ENCODE measurements at places on chromosomes 4 and X. TPM values are rescaled to one million over a fixed set of nuclear protein-coding genes. Genes with fewer than 3 reads are reported as not detected.
A peak's percentile ranks its signal among the peaks of the same experiment; 100 is the strongest.

DNA sequence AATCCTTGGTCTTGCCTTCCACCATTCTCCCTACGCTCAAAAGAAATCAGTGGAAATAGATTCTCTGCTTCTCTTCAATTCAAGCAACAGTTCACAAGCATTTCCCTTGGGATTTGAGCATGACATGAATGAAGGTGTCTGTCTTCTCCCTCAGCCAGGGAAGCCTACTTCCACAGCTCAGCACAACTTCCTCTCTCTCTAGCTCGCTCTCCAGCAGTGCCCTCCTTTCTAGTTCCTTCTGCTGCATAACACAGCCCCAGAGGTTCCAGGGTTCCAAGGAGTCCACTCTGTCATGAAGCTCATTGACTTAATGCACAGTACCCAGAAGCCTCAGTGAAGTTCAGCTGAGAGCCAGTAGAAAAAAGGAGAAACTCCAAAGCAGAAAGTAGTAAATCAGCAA is 81.3 kb downstream of the PLS3 start:
- H3K36me3 ChIP-seq: no peaks in the 10 kb centered on the region
- no peaks in the 10 kb centered on the region for H3K4me1 ChIP-seq
- H3K27ac ChIP-seq: no peak overlapping the region
- no peaks in the 10 kb centered on the region for H3K27me3 ChIP-seq

- DNase-seq: no peak
- H3K27me3 ChIP-seq: no peaks in the 10 kb centered on the region
- peaks cover 22% of the 10 kb centered on the region for H3K4me1 ChIP-seq
Measured at GRCh38 chr4:109436504-109436903, 2.9 kb downstream of the SEC24B start.

- H3K27me3 ChIP-seq: no peaks in the 10 kb centered on the region
- no peaks in the 10 kb centered on the region for H3K4me1 ChIP-seq
- DNase-seq: no peak
- no peak overlapping the region for H3K4me3 ChIP-seq
Measured at GRCh38 chrX:136827026-136827425, 46.3 kb upstream of the ARHGEF6 start.

- H3K4me3 ChIP-seq: no peak overlapping the region
- H3K27me3 ChIP-seq: no peaks in the 10 kb centered on the region
- DNase-seq: no peak
- no peak overlapping the region for H3K27ac ChIP-seq
- H3K36me3 ChIP-seq: no peaks in the 10 kb centered on the region
Measured at GRCh38 chr4:113772319-113772718, 10.8 kb upstream of the CAMK2D start.

DNA sequence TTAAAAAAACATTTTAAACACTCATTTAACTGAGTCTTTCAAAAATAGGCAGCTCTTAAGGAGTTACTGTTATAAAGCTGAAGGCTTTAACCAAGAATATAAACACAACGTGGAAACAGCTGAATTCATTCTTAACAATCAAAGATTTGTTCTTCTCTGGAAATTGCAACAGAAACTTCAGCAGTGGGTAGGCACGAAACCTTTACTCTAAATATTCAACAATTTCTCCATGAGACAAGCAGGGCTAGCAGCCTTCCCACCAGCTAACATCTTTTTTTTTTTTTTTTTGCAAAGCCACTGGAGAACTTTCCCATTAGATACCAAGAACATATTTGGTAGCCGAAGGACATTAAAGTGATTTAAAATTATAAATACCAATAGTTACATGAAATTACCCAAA is 78.2 kb upstream of the PRSS48 start:
- H3K27me3 ChIP-seq: no peaks in the 10 kb centered on the region
- H3K4me1 ChIP-seq: no peaks in the 10 kb centered on the region
- no peak overlapping the region for H3K27ac ChIP-seq
- H3K4me3 ChIP-seq: no peak overlapping the region
- no peaks in the 10 kb centered on the region for H3K36me3 ChIP-seq

DNA sequence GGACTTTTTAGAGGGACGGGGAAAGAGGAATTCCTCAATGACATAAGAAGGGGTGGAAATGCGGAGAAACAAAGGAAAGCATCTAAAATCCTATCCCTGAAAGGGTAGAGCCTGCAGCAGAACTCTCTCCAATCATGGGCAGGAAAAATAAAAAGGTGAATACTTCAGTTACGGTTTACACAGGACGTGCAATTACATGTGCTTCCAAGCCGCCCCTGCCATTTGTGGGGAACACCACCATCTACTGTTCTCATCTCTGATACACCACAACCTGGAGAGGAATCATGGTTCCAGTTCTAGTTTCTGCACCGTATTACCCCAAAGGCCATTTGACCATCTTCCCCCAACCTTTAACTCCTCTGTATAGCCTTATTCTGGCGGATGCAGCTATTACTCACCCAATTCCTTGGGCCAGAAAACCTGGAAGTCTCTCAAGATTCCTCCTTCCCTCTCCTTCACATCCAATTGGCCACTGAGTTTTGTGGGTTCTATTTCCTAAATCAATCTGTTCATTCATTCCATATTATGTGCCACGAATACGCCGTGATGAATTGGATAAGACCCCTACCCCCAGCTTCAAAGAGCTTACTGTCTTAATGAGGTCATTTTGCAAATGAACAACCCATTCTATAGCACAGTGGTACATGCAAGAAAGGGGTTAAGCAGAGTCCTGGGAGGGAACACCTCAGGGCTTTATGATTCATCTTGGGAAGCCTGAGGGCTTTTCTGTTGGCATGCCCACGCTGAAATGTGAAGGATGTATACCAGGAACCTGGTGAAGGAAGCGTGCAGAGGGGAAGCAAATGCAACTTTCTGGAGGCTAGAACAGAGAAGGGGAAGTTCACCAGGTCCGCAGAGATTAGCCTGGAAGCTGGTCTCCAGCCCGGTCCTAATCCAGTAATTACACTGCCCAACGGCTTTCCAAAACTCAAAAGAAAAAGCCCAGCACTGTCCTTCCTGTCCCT is 1.4 kb upstream of the MSL3 start:
- no peaks in the 10 kb centered on the region for H3K36me3 ChIP-seq
- H3K27me3 ChIP-seq: no peaks in the 10 kb centered on the region

DNA sequence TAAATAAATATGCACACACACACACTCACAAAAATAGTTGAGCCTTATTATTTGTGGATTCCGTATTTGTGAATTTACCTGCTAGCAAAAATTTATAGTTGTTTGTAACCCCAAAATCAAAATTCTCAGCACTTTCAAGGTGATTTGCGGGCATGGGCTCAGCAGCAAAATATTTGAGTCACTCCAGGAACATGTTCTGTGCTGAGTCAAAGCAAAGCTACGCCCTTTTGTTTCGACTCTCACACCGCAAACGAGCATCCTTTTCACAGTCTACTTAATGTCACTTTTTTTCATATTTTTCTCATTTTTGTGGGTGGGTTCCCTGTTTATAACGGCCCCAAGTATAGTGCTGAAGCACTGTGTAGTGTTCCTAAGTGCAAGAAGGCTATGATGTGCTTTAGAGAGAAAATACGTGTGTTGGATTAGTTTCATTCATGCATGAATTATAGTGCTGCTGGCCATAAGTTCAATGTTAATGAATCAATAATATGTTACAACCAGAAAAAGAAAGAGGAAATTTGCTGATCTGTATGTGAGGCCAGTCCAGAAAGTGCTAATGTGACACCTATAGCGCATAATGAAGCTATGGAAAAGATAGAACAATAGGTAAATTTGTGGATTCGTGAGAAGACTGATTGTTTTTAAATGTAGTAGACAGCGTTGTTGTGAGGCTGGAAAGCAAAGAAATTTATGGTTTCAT is 723.2 kb upstream of the AGA start:
- no peaks in the 10 kb centered on the region for H3K36me3 ChIP-seq
- no peak for DNase-seq
- H3K4me1 ChIP-seq: no peaks in the 10 kb centered on the region
- no peak overlapping the region for H3K27ac ChIP-seq

DNA sequence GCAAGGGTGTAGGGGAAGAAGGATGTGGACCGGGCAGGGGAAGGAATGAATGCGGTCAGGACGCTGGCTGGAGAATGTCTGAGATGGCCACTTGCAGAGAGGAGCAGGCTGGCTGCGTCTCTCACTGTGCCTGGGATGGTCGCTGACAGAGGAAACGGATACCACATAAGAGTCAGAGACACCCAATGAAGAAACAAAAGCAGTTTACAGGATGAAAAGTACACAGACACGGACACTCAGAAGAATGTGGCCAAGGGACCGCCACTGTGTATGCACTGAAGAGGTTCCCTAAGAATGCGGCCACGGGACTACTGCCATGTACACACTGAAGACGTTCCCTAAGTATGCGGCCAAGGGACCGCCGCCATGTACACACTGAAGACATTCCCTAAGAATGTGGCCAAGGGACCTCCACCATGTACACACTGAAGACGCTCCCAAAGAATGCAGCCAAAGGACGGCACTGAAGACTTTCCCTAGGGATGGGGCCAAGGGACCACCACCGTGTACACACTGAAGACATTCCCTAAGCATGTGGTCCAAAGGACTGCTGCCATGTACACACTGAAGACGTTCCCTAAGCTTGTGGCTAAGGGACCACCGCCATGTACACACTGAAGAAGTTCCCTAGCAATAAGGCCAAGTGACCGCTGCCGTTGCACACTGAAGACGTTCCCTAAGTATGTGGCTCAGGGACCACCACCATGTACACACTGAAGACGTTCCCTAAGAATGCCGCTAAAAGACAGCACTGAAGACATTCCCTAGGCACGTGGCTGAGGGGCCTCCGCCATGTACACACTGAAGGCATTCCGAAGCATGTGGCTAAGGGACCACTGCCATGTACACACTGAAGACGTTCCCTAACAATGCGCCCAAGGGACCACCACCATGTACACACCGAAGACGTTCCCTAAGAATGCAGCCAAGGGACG is 32.2 kb downstream of the DHRSX start:
- H3K4me1 ChIP-seq: no peaks in the 10 kb centered on the region
- no peaks in the 10 kb centered on the region for H3K27me3 ChIP-seq
- H3K4me3 ChIP-seq: no peak overlapping the region
- H3K36me3 ChIP-seq: no peaks in the 10 kb centered on the region
- no peak for DNase-seq

GRCh38 chr4:52925531-52925968 is 63.4 kb downstream of the RASL11B start:
- H3K4me1 ChIP-seq: no peaks in the 10 kb centered on the region
- H3K4me3 ChIP-seq: no peak overlapping the region
- H3K36me3 ChIP-seq: no peaks in the 10 kb centered on the region

DNA sequence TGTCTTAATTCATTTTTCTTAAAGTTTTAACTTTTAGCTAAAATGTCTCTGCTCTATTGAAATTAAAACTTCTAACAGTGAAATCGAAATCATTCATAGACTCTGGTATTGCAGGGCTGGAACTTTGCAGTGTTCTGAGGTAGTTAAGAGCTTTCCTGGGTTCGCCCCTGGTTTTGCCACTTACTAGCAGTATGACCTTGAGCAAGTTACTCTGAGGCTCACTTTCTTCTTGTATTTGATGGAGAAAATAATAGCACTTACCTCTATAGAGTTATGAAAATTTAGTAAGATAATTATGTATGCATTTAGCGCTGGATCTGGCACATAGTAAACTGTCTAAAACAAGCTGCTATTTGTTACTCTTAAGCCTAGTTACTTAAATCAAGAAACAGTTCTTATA is 1.7 kb downstream of the SLAIN2 start:
- no peaks in the 10 kb centered on the region for H3K27me3 ChIP-seq
- peaks cover 5% of the 10 kb centered on the region for H3K4me1 ChIP-seq
- no peaks in the 10 kb centered on the region for H3K36me3 ChIP-seq
- H3K4me3 ChIP-seq: peak overlapping the region; percentile 81
- DNase-seq: no peak

DNA sequence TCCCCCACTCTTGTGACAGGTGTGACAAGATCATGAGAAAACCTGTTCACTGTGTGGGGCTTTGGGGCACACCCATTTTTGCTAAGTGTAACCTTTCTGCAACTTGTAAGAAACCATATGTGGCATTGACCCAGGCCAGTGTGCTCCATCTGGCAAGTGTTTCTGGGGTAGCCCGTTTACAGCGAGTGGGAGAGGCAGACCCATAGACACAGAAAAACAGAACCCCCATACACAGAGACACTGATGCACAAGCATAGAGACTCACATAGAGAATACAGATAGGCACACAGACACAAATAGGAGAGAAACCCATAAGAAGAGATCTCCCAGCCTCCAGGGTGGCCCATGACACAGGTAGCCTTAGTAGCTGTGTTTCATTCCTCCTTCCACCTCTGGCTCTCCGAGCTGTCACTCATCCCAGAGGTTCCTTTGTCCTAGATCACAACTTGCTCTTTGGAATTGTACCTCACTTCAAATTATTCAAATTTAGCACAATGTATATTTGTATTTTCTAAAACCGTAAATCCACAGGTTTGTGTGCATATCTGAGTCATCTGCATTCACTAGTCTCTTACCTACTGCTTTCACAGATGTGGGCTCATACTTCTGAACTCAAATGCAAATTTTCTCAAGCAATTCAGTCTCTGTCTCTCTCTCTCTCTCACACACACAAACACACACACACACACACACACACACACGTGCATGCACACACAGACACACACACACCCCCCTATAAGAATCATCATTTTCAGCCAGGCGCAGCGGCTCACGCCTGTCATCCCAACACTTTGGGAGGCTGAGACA is 114.4 kb downstream of the SH3KBP1 start:
- no peak overlapping the region for H3K27ac ChIP-seq
- no peaks in the 10 kb centered on the region for H3K4me1 ChIP-seq
- no peaks in the 10 kb centered on the region for H3K36me3 ChIP-seq
- no peak overlapping the region for H3K4me3 ChIP-seq
- no peak for DNase-seq
- no peaks in the 10 kb centered on the region for H3K27me3 ChIP-seq

DNA sequence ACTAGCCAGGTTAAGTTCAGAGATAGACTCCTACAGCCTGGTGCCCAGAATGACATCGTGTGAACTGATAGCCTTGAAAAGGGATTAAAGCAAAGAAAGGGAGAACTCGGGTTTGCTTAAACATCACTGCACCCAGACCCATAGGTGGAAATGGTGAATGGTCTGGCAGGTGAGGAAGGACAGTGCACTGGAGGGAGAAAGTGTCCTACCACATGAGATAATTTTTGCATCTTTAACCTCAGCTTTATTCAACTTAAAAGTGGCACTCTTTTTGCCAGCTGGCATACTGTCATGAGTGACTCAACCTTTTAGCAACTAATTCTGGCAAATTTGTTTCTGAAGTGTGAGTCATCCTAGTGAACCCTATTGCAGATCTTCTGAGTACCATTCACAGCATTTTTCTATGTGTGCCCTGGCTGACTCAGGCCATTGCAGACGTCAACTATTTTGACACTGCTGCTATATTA is 53.0 kb upstream of the DAPP1 start:
- H3K4me1 ChIP-seq: no peaks in the 10 kb centered on the region
- no peak overlapping the region for H3K4me3 ChIP-seq
- no peaks in the 10 kb centered on the region for H3K36me3 ChIP-seq

Gene PAK3
- total RNA-seq: 6.7 TPM

Gene TMPRSS11D
- total RNA-seq: not detected

DNA sequence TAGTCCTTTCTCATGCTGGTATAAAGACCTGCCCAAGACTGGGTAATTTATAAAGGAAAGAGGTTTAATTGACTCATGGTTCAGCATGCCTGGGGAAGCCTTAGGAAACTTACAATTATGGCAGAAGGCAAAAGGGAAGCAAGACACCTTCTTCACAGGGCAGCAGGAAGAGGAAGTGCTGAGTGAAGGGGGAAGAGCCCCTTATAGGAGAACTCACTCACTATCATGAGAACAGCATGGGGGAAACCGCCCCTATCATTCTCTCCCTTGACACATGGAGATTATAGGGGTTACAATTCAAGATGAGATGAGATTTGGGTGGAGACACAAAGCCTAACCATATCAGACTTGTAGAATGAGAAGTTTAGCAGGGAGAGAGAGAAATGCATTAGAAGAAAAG is 373.3 kb upstream of the DIAPH2 start:
- no peaks in the 10 kb centered on the region for H3K4me1 ChIP-seq
- H3K27me3 ChIP-seq: no peaks in the 10 kb centered on the region
- no peak overlapping the region for H3K4me3 ChIP-seq
- no peak overlapping the region for H3K27ac ChIP-seq
- DNase-seq: no peak
- H3K36me3 ChIP-seq: no peaks in the 10 kb centered on the region
